T-cell (primary cell): ENCODE measurements at places on chromosomes 6 and 20. TPM values are rescaled to one million over a fixed set of nuclear protein-coding genes. Genes with fewer than 3 reads are reported as not detected.

DNA sequence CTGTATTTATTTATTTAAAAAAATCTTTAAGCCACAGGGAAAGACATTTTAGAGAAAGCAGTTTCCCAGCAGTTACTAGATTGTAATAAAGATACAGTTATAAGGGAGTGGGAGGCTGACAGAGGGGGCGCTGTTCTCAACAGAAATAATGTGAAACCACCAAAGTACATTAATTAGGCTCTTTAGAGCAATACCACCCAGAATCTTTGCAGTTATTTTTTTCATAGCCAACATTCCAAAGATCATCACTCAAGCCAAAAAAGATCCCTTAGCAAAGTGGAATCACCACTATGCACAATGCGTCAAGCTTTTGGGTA is 331.3 kb upstream of the DEFB112 start:
- no peak for DNase-seq

Gene CST7
- total RNA-seq, result 52.5 TPM

DNA sequence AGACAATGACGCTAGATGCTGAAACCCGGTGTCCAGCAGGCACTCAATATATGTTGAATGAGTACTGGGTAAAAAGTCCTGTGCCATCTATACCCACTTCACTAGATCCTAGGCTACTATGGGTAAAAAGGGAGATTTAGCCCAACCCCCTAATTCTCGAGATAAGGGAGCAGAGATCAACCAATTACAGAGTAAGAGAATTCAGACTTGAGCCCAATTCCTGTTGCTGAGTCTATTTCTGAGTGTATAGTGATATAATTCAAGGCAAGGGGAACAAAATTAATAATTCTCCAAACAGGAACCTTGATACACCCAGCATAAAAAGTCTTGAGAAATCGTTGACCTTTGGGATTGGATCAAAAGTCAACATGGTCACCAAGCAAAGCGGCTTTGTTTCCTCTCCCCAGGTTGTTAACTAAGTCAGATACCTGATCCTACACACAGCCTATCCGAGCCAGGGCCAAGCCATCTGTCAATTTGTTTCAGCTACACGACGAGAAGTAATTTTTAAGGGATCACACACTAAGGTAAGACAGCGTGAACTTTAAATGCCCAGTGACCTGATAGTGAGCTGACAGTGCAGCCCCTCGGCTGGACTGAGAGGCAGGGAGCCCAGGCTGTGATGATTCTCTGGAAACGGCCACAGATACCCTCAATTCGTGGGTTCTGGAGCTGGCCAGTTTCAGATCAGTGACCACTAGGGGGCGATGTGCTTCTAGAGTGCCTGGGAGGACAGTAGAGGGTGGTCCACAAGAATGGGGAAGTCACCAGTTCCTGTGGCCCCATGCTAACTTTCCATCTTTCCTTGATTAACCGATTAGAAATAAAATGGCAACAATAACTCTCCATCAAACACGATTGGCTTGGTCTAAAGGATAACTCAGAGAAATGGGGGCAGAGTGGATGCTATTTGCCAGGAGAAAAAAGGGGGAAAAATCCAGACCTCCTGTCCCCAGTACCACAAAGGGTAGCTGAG is 46.2 kb downstream of the SLC22A23 start:
- DNase-seq, result peak; percentile 37

DNA sequence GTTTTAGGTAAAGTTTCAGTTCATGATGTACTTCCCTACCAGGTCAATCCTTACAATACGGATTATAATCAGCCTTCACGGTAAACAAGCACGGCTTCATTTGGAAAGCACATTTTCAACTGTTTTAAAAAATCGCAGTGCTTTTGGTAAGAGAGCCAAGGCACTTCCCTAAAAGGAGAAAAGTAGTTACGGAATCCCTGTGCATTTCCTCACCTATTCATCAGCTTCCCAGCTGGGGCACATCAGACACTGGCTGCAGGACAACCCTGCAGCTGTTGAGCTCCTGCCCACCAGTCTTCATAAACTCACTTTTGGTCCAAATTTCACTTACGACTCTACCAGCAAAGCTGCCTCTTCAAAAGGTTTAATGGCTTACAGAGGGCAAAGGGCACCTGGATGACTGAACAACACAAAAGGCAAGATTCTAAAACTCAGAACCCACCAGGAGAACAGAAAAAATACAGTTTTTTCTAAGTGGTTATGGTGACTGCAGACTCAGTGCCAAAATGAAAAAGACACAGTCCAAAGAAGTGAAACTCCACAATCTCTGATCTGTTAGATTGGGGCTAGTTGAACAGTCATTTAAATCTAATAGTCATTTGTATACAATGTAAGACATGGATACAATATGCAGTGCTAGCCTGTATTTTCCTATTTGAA is 7.5 kb downstream of the SNX5 start:
- no peak for DNase-seq

Gene PRRT1
- total RNA-seq, result 2.0 TPM

GRCh38 chr6:160998766-160999165 is 7.2 kb downstream of the MAP3K4 start:
- no peak for DNase-seq

GRCh38 chr6:130575971-130576370 is 210.2 kb downstream of the TMEM200A start:
- peak; percentile 59 for DNase-seq

- no peak for DNase-seq
Observed at GRCh38 chr6:6007366-6008088, 802 bp upstream of the NRN1 start.

Gene MRPS18A
- 34.9 TPM for total RNA-seq

Gene OGFR
- total RNA-seq, result 83.0 TPM

Gene GMEB2
- 20.7 TPM for total RNA-seq

GRCh38 chr20:32479697-32480171 is 105.4 kb downstream of the NOL4L start:
- DNase-seq, result no peak

DNA sequence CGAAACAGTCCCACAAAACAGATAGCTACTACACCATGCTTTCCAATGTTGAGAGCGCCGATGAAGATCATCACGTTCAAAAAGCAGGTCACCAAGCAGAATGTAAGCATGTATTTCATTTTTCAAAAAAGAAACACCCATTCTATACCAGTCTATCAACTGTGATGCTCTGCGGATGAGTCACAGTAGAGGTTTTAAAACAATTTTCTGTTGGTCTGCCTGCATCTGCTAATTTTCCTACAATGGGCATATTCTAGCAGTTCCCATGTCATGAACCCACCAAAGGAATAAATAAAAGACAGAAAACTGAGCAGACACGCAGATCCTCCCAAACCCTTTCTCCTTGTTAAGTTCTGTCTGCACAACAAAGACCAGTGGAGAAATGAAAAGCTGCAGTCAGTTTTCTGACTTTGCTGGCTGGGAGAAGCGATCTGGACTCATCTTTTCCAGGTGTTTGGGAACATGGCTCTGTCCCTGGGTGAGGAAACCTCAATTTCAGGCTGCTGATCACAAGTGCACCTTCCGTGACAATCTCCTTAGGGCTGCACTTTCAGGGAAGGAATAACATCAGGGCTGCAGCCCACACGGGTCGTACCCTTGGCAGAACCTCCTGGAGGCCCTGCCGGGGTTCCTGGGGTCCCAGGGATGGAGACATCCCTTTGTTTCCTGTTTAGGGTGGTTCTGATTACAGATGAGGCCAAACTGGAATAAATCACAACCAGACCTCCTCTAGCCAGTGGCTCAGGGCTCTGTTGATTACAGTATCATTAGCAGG is 200.1 kb downstream of the BMP7 start:
- DNase-seq, result no peak

Gene TBXT
- total RNA-seq, result not detected

DNA sequence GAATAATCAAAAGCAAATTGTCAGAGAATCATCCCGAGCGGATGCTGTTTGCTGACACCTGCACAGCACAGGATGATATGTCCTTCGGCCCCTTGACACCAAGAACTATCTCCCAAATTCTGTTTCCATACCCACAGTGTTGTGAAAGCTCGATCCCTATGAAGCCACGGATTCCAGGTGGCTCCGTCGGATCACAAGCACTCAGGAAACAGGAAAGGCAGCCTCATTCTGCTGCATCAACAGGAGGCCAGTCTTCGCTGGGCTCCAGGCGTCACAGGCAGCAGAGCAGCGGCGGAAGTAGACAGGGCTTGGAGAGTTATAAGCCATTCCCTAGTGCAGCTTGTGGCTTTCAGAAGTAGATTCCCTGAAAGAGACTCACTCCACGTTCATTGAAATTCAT is 342.3 kb downstream of the C6orf118 start:
- no peak for DNase-seq

Gene FHL5
- not detected for total RNA-seq

Gene IL17A
- not detected for total RNA-seq

Gene TAAR9
- not detected for total RNA-seq

GRCh38 chr20:57128044-57128757 is 138.2 kb downstream of the BMP7 start:
- no peak for DNase-seq

- no peak for DNase-seq
Observed at GRCh38 chr20:11112832-11113231, 439.0 kb upstream of the JAG1 start.

DNA sequence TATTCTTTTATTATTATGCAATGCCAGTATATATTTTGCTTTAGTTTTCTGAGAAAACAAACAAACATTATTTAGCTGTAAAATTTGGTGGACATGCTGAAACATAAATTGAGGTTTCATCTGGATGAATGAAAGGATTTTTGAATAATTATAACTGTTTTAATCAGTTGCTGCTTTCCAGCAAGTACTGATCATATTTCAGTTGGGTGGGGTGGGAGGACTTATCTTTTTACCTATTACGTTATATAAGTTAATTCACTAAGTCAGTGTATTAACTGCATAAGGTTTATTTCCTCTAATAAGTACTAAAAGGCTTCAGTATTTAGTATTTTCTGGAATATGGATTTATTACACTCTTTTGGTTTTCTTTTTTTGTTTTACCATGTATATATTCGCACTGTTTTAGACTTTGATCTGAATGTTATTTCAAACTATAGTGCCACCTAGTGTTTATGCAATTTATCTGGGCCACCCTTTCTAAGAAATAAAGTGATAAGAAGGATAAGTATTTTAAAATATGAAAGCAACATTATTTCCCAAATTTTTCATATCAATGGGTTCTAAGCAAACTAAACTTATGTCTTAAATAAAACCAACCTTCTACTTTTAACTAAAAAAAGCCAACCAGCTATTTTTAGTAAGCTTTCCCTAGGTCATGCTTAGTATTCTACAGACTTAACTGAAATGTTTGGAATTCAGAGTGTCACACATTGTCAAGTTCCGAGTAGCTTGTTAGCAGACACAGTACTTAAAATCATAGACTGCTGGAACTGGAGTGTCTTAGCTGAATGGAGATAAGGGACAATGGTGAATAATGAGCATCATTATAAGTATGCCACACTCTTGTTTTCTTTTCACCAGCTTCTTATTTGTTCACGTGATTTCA is 105.4 kb upstream of the MCHR2 start:
- DNase-seq, result no peak

DNA sequence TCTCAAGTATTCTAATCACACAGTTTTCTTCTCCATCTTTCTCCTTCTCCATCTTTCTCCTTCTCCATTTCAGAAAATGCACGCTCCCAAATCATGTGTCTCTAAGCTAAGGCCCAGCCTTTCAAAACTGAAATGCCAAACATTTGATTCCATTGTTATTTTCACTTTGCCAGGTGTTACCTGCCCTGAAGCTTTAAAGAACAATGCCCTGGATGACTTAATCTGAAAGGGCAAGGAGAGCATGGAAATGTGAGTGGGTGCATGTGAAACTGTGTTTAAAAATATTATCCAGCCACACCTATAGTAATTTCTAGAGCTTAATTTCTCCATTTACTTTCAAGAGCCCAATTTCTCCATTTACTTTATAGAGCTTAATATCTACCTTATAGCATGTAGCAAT is 42.4 kb upstream of the GCLC start:
- no peak for DNase-seq

Gene LPIN3
- 0.67 TPM for total RNA-seq

- no peak for DNase-seq
Observed at GRCh38 chr6:74075323-74075722, 379.3 kb downstream of the CD109 start.

- DNase-seq, result no peak
Observed at GRCh38 chr6:22827760-22828159, 258.4 kb downstream of the HDGFL1 start.

Gene SOX18
- 0.56 TPM for total RNA-seq

Gene CGAS
- total RNA-seq, result 14.9 TPM

DNA sequence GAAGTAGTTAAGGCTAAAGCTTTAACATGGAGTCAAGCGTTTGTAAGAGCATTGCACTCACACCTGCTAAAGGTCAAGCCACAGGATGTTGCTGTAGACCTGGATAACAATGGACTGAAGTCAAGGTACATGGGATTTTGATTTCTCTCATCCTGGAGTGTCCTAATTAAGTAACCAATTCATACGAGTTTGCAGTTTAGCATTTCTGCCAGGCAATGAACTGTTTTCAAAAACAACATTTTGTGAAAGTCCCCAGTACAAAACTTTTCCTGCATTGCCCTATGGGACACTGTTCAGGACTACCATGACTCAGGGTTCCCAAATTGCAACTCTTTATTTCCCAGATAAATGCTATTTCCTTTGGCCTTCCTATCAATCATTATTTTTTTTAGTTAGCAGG is 17.4 kb upstream of the SIRPB1 start:
- no peak for DNase-seq

DNA sequence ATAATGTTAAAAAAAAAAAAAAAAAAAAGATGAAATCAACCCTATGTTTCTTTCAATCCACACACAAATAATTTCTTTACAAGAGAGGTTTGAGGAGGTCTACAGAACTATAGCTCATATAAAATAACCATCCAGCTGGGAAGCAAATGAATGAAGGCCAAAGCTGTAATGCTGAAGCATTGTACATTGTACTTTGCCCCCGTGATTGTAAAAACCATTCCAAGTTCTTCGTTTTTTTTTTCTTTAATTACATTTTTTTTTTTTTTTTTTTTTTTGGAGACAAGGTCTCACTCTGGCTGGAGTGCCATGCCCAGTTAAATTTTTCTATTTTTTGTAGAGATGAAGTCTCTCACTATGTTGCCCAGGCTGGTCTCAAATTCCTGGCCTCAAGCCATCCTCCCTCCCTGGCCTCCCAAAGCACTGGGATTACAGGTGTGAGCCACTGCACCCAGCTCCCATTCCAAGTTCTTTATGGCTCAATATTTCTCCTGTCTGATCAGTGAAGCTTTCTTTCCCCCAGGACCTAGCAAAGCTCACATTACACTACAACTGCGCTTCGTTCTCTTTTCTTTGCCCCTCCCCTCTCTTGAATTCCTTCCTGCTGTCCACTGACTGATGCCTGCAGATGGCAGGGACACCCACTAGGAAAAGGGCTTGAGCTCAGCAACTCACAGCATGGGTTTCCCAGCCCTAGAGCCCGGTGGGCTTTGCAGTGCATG is 53.0 kb upstream of the NOP56 start:
- DNase-seq, result no peak

GRCh38 chr6:167506443-167507301 is 181.8 kb downstream of the TTLL2 start:
- no peak for DNase-seq

DNA sequence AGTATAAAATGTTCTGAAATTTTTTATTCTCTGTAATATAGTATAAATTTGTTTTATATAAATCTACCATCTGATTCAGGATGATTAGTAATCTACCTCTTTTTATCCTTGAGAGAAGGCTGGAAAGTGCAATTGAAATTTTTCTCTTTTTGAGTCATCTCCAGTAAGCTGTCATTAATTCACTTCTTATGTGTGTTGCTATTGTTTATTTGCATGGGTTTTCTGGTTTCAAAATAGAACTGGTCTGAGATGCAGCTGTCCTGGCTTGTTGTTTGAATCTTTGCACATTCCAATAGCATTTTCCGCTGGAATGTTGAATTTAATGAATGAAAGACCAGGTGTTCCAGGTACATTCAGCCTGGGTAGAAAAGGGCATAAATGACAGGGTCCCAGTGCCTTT is 24.3 kb upstream of the TAB2 start:
- DNase-seq, result no peak

GRCh38 chr6:4870821-4871494 is 94.8 kb downstream of the CDYL start:
- DNase-seq, result no peak
